ENCODE measurements at places on chromosomes 1 and 21. TPM values are rescaled to one million over a fixed set of nuclear protein-coding genes. Genes with fewer than 3 reads are reported as not detected.

Gene DENND2D
- 2.3 TPM for total RNA-seq

Gene TNFRSF4
- total RNA-seq, result not detected

Gene CHI3L2
- total RNA-seq, result 0.92 TPM

Gene CFAP45
- total RNA-seq, result 5.8 TPM

Gene GOLT1A
- total RNA-seq, result 5.5 TPM

Gene PERM1
- total RNA-seq, result not detected

Gene RHBG
- total RNA-seq, result not detected

Gene OR6P1
- not detected for total RNA-seq

Gene C4BPA
- total RNA-seq, result not detected

Gene ADCY10
- 0.69 TPM for total RNA-seq

Gene FCGR2B
- total RNA-seq, result 0.46 TPM

Gene MAP10
- total RNA-seq, result 8.1 TPM

Gene C1orf74
- 3.7 TPM for total RNA-seq

Gene SHISA4
- total RNA-seq, result 48.0 TPM

Gene CELA3B
- not detected for total RNA-seq

Gene S100A14
- not detected for total RNA-seq

Gene ZBTB37
- total RNA-seq, result 39.2 TPM

Gene RPS8
- 1,149 TPM for total RNA-seq

Gene NBPF6
- not detected for total RNA-seq
